Aorta (tissue), 5 donors: ENCODE measurements at places on chromosomes 7 and 10.

DNA sequence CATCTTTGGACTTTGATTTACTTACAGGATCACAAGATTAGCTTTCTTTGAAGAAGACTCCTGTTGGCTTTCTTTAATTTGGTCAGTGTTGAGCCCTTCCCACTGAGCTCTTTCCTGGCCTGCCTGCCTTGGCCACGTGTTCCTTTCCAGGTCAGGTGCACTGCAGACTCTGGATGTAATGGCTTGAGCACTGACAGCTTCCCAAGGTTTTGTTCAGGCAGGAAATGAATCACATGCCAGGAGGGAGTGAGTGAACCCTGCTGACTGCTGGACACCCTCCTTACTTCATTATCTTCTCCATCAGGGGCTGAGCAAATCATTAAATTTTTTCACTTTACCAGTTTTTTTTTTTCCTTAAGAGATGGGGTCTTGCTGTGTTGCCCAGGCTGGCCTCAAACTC, 29.8 kb downstream of the SNX10 start:
- DNase-seq: no peak

DNA sequence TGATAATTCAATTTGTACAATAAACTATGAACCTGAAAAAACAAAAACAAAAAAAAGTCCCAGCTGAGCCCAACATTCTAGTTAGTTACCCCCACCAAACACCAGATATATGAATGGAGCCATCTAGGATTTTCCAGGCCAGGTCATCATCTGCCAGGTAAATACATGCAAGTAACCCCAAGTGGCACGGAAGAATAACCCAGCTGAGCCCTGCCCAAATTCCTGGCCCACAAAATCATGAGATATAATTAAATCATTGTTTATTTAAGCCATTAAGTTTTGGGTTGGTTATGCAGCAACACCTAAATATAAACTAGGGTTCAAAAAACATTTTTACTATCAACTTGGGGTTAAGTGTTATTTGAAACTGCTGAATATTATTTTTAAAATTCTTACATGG, 19.0 kb downstream of the PARD3 start:
- no peak for DNase-seq

DNA sequence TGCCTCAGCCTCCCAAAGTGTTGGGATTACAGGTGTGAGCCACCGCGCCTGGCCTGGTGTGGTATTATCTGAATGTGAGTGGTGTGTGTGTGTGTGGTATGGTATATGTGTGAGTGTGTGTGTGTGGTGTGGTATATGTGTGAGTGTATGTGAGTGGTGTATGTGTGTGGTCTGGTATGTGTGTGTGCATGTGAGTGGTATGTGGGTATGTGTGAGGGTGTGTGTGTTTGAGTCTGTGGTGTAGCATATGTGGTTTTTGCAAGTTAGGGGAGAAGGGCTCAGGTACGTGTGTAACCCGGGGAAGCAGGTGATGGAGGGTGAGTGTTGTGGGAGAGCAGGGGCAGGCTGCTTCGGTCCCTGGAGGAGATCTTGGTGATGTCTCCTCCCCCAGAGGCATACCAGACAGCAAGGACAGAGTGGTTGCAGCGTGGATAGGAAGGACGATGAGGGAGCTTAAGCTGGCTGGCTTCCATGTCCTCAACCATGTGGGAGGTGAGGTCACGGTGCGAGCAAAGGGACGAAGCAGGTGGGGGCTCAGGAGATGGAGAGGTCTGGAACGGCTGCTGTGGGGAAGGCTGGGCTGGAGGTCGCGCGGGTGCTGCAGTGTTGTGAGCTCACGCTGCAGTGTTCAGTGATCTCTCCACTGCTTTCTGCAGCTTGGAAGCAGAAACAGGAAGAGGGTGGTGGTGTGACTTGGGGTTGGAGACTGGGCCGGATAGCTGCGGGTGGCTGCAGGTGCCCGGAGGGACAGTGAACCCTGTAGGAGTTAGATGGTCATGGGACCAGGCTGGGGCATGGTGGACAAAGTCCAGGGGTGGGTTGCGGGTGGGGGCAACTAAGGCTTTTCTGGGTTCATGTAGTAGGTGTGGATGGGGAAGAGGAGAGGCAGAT, 5.0 kb downstream of the ZYX start:
- DNase-seq: peak; percentile 68

DNA sequence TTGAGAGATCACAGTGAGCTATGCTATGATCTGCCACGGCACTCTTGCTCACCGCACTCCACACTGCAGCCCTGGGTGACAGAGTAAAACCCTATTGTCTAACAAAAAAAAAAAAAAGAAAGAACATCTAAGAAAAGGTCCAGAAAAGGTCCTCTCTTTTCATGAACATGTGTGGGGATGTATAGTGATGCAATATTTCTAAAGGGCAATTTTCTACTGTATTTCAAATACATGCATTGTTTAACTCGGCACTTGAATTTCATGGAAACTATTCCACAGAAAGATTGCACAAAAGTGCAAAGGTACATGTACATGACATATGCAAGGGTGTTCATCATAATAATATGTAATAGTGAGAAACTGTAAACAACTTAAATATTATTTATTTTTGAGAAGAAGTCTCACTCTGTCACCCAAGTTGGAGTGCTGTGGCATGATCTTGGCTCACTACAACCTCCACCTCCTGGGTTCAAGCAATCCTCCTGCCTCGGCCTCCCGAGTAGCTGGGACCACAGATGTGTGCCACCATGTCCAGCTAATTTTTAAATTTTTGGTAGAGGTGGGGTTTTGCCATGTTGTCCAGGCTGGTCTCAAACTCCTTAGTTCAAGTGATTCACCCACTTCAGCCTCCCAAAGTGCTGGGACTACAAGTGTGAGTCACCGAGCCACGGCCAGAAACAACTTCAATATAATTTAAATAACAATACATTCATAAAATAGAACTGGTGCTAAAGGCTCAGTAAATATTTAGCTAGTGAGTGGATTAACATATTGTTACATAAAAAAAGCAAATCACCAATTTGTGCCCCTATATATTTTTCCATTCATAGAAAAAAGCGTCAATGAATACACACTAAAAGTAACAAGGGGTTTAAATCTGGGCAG, 1.3 kb upstream of the PPRC1 start:
- DNase-seq: no peak

DNA sequence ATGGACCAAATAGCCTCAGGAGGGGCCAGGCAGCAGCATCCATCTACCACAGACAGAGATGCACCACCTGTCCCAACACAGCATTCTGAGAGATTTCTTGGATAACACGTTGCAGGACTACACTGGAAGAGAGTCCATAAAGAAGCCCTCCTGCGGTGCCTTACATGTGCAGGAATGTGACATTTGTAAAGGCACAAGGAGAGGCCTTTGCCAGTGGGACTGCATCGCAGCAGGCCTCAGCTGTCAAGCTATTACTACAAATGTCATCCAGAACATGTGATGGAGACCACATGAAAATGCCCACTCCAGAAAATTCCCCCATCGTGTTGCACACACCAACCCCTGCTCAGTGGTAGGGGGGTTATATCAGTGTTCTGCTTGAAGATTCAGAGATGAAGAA, 77.4 kb downstream of the ATXN7L1 start:
- DNase-seq: no peak

GRCh38 chr10:94310369-94310768, 52.4 kb downstream of the NOC3L start:
- no peak for DNase-seq

GRCh38 chr10:6478722-6479121, 101.4 kb downstream of the PRKCQ start:
- DNase-seq: no peak

DNA sequence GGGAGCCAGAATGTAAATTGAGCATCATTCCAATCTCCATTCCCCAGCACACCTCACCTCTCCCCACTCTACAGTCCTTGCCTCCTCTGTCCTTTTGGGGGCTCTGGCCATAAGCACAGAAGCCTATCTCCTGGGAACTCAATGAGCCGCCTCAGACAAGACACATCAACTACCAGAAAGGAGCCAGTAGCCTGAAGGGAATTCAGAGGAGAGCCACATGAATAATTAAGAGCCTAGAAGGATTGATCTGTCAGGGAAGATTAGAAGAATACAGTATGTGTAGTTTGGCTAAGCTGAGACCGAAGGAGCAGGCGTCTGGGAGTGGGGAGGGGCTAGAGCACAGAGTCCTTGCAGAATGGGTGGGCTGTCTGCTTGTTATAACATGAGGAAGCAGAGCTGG, 31.2 kb downstream of the FRMD4A start:
- no peak for DNase-seq

DNA sequence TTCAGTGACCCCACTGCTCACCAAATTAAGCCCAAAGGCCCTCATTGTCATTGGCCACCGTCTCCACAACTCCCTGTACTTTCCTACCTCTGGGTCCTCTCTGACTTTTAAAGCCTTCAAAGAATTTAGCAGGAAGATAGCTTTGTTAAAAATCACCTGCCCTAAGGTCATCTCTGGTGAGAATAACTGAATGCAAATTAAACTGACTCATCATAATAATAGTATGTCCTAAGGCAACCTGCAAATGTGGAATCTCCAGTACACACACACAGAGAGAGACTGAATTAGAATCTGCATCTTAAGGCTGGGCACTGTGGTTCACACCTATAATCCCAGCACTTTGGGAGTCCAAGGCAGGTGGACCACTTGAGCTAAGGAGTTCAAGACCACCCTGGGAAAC, 24.1 kb downstream of the OAT start:
- no peak for DNase-seq

DNA sequence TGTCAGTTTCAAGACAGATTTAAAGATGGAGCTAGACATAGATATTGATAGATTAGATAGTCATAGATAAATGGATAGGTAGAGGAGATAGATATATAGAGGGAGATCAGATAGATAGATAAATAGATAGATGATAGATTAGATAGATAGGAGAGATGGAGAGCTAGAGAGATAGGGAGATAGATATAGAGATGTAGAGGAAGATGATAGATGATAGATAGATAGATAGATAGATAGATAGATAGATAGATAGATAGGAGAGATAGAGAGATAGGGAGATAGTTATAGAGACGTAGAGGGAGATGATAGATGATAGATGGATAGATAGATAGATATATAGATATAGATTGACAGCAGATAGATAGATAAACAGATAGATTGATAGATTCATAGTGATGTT, 1038.8 kb upstream of the AUTS2 start:
- DNase-seq: no peak

- no peak for DNase-seq
Observed at GRCh38 chr7:152162287-152162686, 136.8 kb downstream of the GALNT11 start.

DNA sequence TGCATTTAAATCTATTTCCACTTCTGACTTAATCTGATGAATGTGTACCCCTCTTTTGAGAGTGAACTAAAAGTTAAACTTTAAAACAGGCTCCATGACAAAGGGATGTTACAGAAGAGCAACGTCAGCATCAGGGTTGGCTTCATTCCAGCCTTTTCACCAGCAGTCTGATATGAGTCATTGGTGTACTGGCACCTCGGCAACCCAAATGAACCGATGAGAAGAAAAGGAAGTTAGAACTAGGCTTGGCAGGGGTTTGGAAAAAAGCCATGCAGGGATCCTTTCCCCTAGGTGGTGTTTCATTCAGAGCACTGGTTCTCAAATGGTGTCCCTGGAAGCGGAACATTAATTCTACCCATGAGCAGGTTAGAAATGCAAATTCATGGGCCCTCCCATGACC, 53.6 kb downstream of the SEC61G start:
- no peak for DNase-seq

DNA sequence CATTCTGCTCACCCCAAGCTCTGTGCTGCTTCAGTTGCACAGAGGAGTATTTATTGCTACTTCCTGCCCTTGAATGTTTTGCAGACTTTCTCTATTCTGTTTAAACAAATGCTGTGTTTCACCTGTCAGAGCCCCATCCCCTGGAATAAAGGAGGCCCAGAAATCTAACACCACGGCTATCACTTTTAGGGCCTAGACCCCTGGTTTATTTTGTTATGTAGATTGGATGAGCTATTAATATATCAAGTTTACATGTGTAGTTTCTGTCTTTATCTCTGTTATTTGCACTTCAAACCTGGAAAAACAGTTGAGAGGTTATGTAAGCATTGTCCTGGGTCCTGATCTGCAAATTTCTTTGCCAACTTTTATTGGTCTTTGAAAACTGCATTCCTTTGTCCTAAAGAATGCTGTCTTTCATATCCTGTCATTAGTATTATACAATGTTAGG, 630.1 kb downstream of the PARD3 start:
- no peak for DNase-seq

DNA sequence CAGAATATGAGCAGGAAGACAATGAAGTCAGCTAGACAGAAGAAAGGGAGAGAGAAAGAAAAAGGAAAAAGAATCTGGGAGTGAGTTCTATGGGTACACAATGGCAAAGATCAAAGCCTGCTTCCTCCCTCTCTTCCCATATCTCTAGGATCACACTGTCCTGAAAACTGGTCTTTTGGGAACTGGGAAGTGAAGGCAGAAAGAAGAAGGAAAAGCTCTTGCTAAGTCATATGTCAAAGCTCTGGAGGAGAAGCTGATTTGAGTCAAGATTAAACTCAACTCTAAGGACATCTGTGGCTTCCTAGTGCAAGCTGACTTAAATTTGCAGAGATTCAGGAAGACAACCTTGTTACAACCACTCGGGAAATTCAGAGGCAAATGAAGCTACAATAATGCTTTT, 147.5 kb downstream of the DOCK4 start:
- no peak for DNase-seq

- DNase-seq: no peak
Observed at GRCh38 chr7:93717217-93717900, 142.8 kb upstream of the CALCR start.

- peak; percentile 62 for DNase-seq
Observed at GRCh38 chr10:59362959-59363381, 621 bp upstream of the FAM13C start.

DNA sequence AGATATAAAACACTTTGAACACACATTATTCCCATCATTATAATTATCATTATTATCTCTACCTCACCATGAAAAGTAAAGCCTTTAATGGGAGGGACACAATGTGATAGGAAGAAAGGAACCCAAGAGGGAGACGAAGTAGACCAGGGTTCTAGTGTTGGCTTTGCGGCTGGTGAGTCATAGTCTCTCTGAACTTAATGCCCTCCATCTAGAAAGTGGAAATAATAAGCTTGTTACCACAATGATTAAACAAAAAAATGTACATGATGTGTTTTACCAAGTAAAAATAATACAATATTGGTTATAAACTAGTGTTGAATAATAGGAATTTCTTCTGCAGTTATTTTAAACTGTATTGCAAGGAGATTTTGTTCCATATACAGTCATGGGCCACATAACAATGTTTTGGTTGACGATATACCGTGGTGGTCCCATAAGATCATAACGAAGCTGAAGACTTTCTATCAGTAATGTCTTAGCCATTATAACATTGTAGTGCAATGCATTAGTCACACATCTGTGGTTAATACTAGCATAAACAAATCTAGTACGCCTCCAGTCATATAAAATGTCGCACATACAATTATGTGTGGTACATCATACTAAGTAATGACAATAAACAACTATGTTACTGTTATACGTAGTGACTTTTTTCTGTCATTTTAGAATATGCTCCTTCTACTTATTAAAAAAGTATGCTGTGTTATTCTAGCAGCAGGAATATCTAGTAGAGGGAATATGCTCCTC, 450.6 kb upstream of the SORCS1 start:
- no peak for DNase-seq
